Activated CD8-positive, alpha-beta T cell treated with anti-CD3 and anti-CD28 coated beads, Interleukin-2, amount 10 ng/mL, durations not matched to agents 7 days and 5 days (primary cell): ENCODE measurements at places on chromosomes 16 and 17. TPM values are rescaled to one million over a fixed set of nuclear protein-coding genes. Genes with fewer than 3 reads are reported as not detected.

GRCh38 chr16:66427036-66427860 is at the start of gene BEAN1:
BEAN1 (plus strand) TSS chr16:66427295; CDS start chr16:66437677, 10,382 bp downstream.
- no peaks in the 10 kb centered on the region for H3K36me3 ChIP-seq
- peak within 1 kb of the TSS; percentile 11 for H3K4me3 ChIP-seq
- no peak within 1 kb of the TSS for H3K27ac ChIP-seq
- no peaks in the 10 kb centered on the region for H3K4me1 ChIP-seq

- DNase-seq: no peak
- H3K4me1 ChIP-seq: no peaks in the 10 kb centered on the region
- no peaks in the 10 kb centered on the region for H3K27me3 ChIP-seq
- no peaks in the 10 kb centered on the region for H3K36me3 ChIP-seq
- H3K4me3 ChIP-seq: no peak overlapping the region
- no peak overlapping the region for H3K27ac ChIP-seq
Observed at GRCh38 chr16:87178177-87178863, 138.9 kb downstream of the C16orf95 start.

- H3K4me3 ChIP-seq: no peak overlapping the region
- no peak for DNase-seq
- H3K36me3 ChIP-seq: peaks cover 40% of the 10 kb centered on the region
- no peaks in the 10 kb centered on the region for H3K27me3 ChIP-seq
Observed at GRCh38 chr16:17293813-17294558, 176.8 kb downstream of the XYLT1 start.

DNA sequence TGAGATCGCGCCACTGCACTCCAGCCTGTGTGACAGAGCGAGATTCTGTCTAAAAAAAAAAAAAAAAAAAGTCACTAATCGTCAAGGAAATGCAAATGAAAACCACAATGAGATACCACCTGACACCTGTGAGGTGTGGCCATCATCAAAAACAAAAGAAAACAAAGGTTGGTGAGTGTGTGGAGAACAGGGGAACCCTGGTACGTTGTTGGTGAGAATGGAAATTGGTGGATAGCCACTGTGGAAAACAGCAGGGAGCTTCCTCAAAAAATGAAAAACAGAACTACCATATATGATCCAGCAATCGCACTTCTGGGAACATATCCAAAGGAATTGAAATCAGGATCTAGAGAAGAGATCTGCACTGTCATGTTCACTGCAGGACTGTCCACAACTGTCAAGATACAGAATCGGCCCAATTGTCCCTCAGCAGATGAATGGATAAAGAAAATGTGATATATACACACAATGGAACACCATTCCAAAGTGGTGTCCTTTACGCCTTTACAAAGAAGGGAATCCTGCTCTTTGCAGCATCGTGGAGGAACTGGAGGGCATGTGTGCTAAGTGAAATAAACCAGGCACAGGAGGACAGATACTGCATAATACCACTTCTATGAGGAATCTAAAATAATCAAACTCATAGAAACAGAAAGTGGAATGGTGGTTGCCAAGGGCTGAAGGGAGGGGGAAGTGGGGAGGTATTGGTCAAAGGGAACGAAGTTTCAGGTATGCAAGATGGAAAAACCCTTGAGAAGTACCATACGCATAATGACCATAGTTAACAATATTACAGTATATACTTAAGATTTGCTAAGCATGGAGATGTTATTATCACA is 63.5 kb upstream of the PLCG2 start:
- H3K4me1 ChIP-seq: peaks cover 45% of the 10 kb centered on the region
- peak overlapping the region; percentile 38 for H3K4me3 ChIP-seq
- DNase-seq: peak; percentile 61
- H3K27me3 ChIP-seq: no peaks in the 10 kb centered on the region

DNA sequence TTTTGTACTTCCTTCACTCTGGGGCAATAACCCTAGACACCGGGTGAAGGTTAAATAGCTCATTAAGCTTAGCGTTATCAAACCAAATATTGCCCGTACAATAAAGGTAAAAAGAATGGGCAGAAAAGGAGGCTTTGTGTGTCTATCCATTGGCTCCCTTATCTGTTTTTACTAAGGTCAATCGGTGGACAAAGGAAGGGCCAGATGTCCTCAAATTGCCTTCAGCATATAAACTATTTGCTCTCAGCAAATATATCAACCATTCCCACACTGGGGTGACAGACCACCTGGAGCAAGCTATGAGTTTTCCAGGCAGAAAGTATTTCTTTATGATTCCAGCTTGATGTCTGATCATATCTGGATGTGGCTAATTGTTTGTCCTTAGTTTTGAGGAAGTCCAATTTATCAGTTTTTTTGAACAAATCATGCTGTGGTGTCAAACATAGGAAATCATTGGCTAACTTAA is 25.3 kb upstream of the WIPI1 start:
- H3K27me3 ChIP-seq: peaks cover 36% of the 10 kb centered on the region
- peaks cover 24% of the 10 kb centered on the region for H3K4me1 ChIP-seq
- H3K4me3 ChIP-seq: no peak overlapping the region
- H3K36me3 ChIP-seq: peaks cover 11% of the 10 kb centered on the region
- DNase-seq: no peak

DNA sequence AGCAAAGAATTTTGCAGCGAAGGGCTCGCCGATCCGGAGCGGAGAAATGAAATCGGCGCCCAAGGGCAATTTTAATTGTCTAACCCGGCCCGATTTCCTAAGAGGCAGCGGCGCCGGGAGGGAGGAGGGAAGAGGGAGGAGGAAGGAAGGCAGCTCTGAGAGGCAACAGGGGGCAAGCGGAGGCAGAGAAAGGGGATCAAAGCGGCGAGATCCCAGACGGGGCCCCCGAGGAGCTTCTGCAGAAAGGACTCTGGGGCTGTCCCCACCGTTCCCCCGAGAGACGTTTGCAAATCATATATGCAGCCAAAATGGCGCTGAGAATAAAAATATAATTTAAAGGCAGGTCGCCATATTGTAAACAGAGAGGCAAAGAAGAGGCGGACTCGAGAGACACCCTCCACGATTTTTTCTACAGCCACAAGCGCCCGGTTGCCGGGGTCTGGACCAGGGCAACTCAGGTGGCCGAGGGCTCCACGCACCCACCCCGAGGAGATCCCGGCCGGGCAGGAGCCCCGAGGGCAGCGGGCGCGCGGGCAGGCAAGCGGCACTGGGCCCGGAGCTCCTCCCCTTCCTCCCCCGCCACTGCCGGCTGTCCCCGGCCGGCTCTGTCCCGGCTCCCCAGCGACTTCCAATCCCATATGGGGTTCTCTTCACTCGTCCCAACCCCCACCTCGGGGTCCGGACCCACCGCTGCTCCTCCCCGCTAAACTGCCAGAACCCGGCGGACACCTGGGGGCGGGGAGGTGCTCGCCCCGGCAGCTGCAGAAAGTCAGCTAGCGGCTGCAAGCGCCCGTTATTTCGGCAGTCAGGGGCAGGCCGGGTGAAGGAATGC is 1.9 kb downstream of the PHF12 start:
- H3K36me3 ChIP-seq: peaks cover 42% of the 10 kb centered on the region
- peaks cover 38% of the 10 kb centered on the region for H3K4me1 ChIP-seq
- no peaks in the 10 kb centered on the region for H3K27me3 ChIP-seq
- H3K27ac ChIP-seq: peak overlapping the region; percentile 95
- H3K4me3 ChIP-seq: peak overlapping the region; percentile 95

DNA sequence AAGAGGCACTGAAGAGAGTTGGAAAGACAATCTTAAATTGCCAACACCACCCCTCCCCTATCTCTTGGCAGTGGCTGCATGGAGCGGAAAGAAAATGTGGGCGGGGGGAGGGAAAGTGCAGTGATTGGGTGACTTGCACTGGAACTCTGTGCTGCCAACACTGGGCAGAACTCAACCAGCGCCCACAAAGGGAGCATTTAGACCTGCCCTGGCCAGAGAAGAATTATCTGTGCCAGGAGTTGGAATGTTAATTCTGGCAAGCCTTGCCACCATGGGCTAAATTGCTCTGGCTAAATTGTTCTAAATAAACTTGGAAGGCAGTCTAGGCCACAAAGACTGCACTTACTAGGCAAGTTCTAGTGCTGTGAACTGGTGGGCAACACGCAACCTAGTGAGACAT is 6.5 kb upstream of the CCL13 start:
- H3K4me3 ChIP-seq: no peak overlapping the region
- H3K4me1 ChIP-seq: no peaks in the 10 kb centered on the region
- peaks cover 46% of the 10 kb centered on the region for H3K27me3 ChIP-seq
- H3K36me3 ChIP-seq: no peaks in the 10 kb centered on the region
- no peak overlapping the region for H3K27ac ChIP-seq

DNA sequence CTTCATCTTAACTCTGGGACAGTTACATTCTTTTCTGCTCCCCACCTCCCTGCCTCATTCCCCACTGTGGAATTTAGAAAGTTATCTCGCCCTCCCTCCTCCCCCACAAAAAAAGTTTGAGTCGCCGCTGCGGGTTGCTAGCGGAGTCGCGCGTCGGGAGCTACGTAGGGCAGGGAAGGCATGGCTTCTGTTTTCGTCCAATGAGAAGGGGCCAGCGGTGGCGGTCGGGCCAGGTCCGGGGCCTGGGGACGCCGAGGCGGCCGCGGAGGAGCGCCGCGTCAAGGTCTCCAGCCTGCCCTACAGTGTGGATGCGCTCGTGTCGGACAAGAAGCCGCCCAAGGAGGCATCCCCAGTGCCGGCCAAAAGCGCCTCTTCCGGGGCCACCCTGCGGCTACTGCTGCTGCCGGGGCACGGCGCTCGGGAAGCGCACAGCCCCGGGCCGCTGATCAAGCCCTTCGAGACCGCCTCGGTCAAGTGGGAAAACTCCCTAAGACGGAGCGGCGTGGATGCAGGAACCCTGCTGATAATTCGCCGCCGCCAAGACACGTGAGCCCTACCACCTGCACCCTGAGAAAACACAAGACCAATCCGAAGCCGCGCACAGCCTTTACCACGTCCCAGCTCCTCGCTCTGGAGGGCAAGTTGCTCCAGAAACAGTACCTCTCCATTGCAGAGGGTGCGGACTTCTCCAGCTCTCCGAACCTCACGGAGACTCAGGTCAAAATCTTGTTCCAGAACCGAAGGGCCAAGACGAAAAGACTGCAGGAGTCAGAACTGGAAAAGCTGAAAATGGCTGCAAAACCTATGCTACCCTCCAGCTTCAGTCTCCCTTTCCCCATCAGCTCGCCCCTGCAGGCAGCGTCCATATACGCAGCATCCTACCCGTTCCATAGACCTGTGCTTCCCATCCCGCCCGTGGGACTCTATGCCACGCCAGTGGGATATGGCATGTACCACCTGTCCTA is 8.9 kb downstream of the OR4D1 start:
- peak; percentile 70 for DNase-seq
- H3K36me3 ChIP-seq: peaks cover 12% of the 10 kb centered on the region
- H3K27ac ChIP-seq: peak overlapping the region; percentile 81

DNA sequence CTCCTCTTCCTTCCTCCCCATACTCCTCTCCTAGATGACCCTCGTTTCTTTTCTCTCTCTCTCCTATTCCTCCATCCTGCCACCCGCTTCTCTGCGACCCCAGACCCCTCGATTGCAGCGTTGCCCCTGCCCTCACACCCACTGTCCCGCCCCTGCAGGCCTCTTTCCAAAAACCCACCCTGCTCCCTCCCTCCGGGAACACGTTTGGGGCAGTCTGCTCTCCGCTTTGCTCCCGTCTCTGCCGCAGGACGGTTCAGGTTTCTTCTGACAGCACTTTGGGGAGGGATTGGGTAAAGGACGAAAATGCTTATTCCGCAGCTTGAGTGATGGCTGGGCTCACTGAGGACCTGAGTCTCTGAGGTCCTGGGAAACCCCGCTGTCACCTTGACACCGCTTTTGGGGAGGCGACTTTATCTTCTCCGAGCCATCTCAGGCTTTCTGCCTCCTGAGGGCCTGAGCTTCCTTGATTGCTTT is 690 bp downstream of the NDE1 start:
- H3K27ac ChIP-seq: peak overlapping the region; percentile 98
- peaks cover 4% of the 10 kb centered on the region for H3K27me3 ChIP-seq
- H3K36me3 ChIP-seq: peaks cover 37% of the 10 kb centered on the region
- H3K4me1 ChIP-seq: peaks cover 35% of the 10 kb centered on the region
- peak overlapping the region; percentile 99 for H3K4me3 ChIP-seq

- H3K36me3 ChIP-seq: peaks cover 43% of the 10 kb centered on the region
- peaks cover 73% of the 10 kb centered on the region for H3K4me1 ChIP-seq
- no peaks in the 10 kb centered on the region for H3K27me3 ChIP-seq
Observed at GRCh38 chr16:89423681-89424260, 66.6 kb downstream of the ANKRD11 start.

GRCh38 chr17:11627301-11627940 is 29.2 kb downstream of the DNAH9 start:
- no peak overlapping the region for H3K4me3 ChIP-seq
- no peak for DNase-seq
- H3K27ac ChIP-seq: no peak overlapping the region
- no peaks in the 10 kb centered on the region for H3K4me1 ChIP-seq

GNGT2 gene
- total RNA-seq: 45.4 TPM

DNA sequence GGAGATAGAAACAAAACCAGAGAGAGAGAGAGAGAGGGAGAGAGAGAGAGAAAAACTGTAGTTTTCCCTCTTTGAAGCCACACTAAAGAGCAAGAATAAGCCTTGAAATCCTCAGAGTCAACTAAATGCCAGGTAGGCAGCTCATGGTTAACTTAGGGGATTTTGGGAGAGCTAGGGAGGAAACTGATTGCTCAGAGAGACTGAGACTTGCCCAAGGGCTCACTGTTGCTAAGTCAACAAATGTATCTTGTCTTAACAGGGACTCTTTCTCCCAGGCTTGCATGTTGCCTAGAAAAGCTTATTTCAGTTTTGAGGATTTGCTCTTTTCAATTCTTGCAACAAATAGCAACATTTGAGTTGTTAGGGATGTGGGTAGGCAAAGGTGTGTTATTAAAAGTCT is 4.5 kb upstream of the SLC5A11 start:
- H3K27ac ChIP-seq: no peak overlapping the region
- no peak overlapping the region for H3K4me3 ChIP-seq
- no peaks in the 10 kb centered on the region for H3K36me3 ChIP-seq

DNA sequence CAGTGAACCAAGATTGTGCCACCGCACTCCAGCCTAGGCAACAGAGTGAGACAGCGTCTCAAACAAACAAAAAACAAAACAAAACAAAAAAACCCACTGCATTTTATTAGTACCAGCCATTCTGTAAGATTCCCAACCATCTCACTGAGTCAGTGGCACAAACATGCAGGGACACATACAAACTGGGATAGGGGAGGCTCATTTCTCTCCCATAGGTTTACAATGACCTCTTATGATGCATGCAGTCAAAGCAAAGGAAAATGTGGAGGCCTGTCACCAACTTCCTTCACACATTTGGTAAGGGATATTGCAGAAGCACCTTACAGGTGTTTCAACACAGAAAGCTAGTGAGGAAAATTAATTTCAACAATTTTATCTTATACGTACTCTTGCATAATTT is 12.4 kb upstream of the STRADA start:
- H3K4me1 ChIP-seq: peaks cover 9% of the 10 kb centered on the region
- no peaks in the 10 kb centered on the region for H3K27me3 ChIP-seq
- H3K36me3 ChIP-seq: peaks cover 50% of the 10 kb centered on the region
- DNase-seq: no peak
- H3K27ac ChIP-seq: no peak overlapping the region
- H3K4me3 ChIP-seq: no peak overlapping the region
